ENCODE measurements at places on chromosomes 7 and 10. TPM values are rescaled to one million over a fixed set of nuclear protein-coding genes. Genes with fewer than 3 reads are reported as not detected.
A peak's percentile ranks its signal among the peaks of the same experiment; 100 is the strongest.

RASA4B gene
- 12.7 TPM for total RNA-seq

PTN gene
- 3.0 TPM for total RNA-seq

ASZ1 gene
- not detected for total RNA-seq

GPR22 gene
- 0.14 TPM for total RNA-seq

- H3K27ac ChIP-seq, result no peak overlapping the region
- H3K27me3 ChIP-seq, result no peaks in the 10 kb centered on the region
- H3K36me3 ChIP-seq, result no peaks in the 10 kb centered on the region
- peaks cover 15% of the 10 kb centered on the region for H3K4me1 ChIP-seq
These were observed 51.7 kb downstream of the DIP2C start for GRCh38 chr10:637771-638195.

GRCh38 chr7:50957855-50958254 is 175.2 kb upstream of the GRB10 start:
- no peaks in the 10 kb centered on the region for H3K4me1 ChIP-seq
- no peak overlapping the region for H3K4me3 ChIP-seq
- no peak overlapping the region for H3K27ac ChIP-seq
- DNase-seq, result no peak

DNA sequence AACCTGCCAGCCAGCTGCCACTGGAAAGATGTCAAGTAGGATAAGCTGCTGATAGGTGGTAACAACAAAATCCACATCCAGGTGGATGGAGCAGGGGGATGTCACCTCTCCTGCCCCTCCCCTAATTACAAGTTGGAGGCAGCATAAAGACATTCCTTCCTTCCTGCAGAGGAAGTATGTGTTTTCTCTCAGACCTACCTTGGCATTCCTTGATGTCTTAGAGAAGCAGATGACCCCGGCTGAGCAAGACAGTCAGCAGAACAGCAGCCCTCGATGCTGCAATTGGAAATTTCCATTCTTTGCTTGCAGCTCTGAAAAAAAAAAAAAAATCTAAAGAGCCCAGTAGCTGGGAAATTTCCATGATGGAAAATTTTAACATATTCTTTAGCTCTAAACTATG is 137.5 kb upstream of the MKLN1 start:
- no peak for DNase-seq
- no peaks in the 10 kb centered on the region for H3K27me3 ChIP-seq
- H3K36me3 ChIP-seq, result no peaks in the 10 kb centered on the region

DNA sequence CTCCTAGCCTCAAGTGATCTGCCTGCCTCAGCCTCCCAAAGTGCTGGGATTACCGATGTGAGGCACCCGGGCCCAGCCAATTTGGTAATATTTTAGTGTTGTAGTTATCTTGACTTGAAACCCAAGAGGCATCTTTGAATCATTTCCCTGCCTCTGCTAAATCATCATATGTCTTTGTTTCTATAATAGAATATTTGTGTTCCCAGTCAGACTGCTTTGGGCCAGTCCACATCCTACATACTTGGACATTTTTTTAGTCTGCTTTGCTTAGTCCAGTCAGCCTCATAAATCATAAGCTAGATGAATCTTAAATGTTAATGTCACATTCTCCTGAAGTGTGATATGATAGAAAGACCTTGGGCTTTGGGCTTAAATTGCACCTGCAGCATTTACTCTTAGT is 5.9 kb downstream of the STAM start:
- no peaks in the 10 kb centered on the region for H3K36me3 ChIP-seq
- H3K4me3 ChIP-seq, result no peak overlapping the region
- no peak for DNase-seq

DNA sequence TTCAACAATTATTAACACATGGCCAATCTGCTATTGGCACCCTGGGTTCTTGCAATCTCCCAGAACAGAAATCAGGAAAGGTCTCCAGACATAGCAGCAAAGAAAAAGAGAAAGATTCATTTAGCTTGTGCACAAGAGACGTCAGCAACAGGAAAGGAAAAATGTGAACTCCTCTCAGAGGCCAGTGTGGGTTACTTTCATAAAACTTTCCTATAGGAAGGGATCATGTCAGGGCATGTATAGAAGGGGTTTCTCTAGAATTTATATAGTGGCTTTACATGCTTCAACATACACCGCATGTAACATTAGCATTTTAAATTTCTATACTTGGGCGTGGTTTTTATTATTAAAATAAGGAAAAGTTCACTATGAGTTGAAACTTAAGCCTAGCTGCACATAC is 725.1 kb downstream of the SORCS1 start:
- no peaks in the 10 kb centered on the region for H3K36me3 ChIP-seq
- no peak for DNase-seq
- no peaks in the 10 kb centered on the region for H3K27me3 ChIP-seq
- H3K27ac ChIP-seq, result no peak overlapping the region

- no peaks in the 10 kb centered on the region for H3K36me3 ChIP-seq
- no peaks in the 10 kb centered on the region for H3K4me1 ChIP-seq
- no peak for DNase-seq
- no peak overlapping the region for H3K4me3 ChIP-seq
- no peak overlapping the region for H3K27ac ChIP-seq
- peaks cover 3% of the 10 kb centered on the region for H3K27me3 ChIP-seq
These were observed 78.9 kb upstream of the FOXK1 start for GRCh38 chr7:4602905-4603842.

GRCh38 chr10:6053303-6053702 is 8.9 kb downstream of the IL2RA start:
- no peaks in the 10 kb centered on the region for H3K36me3 ChIP-seq
- peak overlapping the region; percentile 40 for H3K27ac ChIP-seq
- H3K27me3 ChIP-seq, result no peaks in the 10 kb centered on the region
- H3K4me1 ChIP-seq, result no peaks in the 10 kb centered on the region
- no peak for DNase-seq

- no peaks in the 10 kb centered on the region for H3K27me3 ChIP-seq
- no peak overlapping the region for H3K4me3 ChIP-seq
- no peaks in the 10 kb centered on the region for H3K4me1 ChIP-seq
- H3K36me3 ChIP-seq, result no peaks in the 10 kb centered on the region
These were observed 115.0 kb upstream of the HGF start for GRCh38 chr7:81884817-81885216.

DNA sequence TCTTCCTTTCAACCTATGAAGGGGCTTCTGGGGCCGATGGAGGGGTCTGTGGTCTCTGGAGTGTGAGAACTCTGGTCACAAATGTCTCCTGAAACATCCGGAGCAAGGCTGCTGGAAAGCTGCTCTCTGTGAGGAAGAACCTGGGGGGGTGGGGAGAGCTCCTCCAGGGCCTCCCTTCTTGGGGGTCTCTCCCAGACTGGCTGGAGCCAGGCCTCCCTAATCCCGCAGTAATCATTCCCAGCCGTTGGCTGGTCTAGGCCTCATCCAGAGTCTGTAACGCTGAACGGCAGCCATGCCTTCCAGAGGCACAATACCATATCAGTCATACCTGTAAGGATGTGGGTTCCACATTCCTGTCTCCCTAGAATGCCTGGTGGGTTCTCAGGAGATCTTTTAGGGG is 4.4 kb upstream of the LZTS2 start:
- no peak overlapping the region for H3K4me3 ChIP-seq
- no peaks in the 10 kb centered on the region for H3K27me3 ChIP-seq
- peaks cover 30% of the 10 kb centered on the region for H3K4me1 ChIP-seq
- H3K27ac ChIP-seq, result no peak overlapping the region
